Activated T-helper 2 cell treated with anti-CD3 and anti-CD28 coated beads, Interferon-gamma antibody, Interleukin-2, Interleukin-4, amounts not matched to agents 10 μg/mL and 5 μg/mL and 100 μg/mL, durations not matched to agents 14 hours and 24 hours and 36 hours (primary cell): ENCODE measurements at places on chromosomes 6 and 20. TPM values are rescaled to one million over a fixed set of nuclear protein-coding genes. Genes with fewer than 3 reads are reported as not detected.

KCNK15 gene
- total RNA-seq, result 0.16 and 0.34 TPM in 2 replicates

SAMD5 gene
- total RNA-seq, result 0.48 and 0.67 TPM in 2 replicates

XKR7 gene
- total RNA-seq, result not detected in 2 replicates

VSX1 gene
- total RNA-seq, result not detected in 2 replicates

ACTL10 gene
- total RNA-seq, result 2.6 and 3.3 TPM in 2 replicates

PRSS35 gene
- not detected in 2 replicates for total RNA-seq

RNF217 gene
- total RNA-seq, result 2.2 and 3.1 TPM in 2 replicates

MPIG6B gene
- total RNA-seq, result not detected in 2 replicates

TFAP2B gene
- total RNA-seq, result not detected in 2 replicates

TXLNB gene
- total RNA-seq, result 0.05 TPM in 1 of 2 replicates, not detected in the other

CST4 gene
- total RNA-seq, result not detected in 2 replicates

PHACTR3 gene
- not detected in 2 replicates for total RNA-seq

DNA sequence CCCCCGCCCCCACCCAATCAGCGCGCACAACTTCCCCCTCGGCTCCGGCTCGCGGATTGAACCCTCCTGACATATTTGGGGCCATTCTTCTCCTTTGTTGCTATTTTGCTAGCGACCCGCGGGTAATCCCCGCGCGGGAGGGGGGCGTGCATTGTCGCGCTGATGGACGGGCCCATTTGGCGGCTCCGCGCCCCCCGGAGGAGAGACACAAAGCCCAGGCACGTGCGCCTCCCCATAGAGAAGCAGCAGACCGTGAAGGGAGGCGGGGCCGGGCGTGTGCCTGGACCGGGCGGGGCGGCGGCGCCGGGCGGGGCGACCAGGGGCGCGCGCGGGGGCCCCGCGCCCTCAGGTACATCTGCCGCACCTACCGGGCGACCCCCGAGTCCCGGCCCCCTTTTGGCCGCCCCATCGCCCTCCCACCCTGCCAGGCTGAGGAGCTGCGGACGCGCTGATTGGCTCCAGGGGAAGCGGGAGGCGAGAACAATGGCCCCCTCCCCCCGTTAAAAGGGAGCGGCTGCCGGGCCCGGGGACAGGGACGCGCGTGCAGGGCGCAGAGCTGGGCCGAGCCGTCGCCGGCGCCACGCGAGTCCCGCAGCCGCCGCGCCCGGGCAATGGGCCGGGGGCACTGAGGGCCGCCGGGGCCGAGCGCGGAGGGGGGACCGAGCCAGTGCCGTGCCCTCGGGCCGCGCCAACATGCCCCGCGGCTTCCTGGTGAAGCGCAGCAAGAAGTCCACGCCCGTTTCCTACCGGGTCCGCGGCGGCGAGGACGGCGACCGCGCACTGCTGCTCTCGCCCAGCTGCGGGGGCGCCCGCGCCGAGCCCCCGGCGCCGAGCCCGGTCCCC is at the start of gene INSM1:
INSM1 (plus strand) TSS at position 530 of the 843 bp plus-strand sequence; CDS start at position 694, 164 bp downstream.
- DNase-seq, result no peak

DNA sequence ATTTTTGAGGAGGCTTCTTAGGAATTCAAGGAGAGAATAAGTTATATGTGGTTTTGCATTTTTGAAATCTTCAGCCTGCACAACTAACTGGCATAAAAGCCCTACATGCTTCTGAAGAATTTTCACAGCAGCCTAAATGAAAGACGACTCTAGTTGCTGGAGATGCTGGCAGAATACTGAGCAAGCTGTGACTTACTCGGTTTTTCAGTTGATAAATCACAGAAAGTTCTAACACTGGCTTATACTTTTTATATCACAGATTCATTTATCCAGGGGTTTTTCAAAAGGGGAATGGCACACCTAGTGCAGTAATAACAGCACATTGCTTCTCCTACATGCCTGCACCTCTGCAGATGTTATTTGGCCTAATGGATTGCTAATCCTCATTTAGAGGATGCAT is 134.6 kb downstream of the IMPG1 start:
- no peak for DNase-seq

DNA sequence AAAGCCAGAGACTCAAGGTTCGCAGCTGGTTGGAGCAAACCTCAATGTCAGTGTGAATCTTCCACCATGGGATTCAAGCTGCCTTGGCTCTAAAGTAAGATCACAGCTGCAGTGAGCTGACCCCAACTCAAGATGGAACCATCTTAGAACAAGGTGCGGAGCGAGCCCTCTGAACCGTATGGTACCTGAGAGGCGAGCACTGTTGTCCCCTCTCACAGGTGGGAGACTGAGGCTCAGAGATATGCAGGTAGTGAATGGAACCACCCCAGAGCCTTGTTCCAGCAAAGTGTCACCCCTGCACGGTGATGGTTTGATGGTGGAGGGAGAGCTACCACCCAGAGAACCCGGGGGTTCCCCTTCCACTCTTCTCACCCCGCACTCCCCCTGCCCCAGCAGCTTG is 52.5 kb downstream of the BMP7 start:
- no peak for DNase-seq

- DNase-seq, result no peak
Observed at GRCh38 chr6:113813142-113813541, 44.0 kb upstream of the MARCKS start.

DNA sequence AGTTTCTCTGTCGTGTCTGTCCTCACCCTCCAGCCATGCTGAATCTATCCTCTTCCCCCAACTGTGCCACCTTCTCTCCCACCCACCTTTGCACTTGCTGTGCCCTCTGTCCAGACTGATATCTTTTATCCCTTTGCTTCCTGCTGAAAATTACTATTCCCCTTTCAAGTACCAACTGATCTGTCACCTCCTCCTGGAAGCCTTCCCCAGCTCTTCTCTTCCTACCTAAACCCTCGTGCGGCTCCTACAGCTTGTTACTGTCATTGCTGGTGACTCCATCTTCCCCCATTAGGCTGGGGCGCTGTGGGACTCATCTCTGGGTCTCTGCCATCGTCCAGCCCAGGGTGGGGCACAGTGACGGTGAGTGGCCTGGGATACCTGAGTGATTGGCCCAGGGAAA is 1.1 kb downstream of the BPIFB6 start:
- DNase-seq, result no peak

DNA sequence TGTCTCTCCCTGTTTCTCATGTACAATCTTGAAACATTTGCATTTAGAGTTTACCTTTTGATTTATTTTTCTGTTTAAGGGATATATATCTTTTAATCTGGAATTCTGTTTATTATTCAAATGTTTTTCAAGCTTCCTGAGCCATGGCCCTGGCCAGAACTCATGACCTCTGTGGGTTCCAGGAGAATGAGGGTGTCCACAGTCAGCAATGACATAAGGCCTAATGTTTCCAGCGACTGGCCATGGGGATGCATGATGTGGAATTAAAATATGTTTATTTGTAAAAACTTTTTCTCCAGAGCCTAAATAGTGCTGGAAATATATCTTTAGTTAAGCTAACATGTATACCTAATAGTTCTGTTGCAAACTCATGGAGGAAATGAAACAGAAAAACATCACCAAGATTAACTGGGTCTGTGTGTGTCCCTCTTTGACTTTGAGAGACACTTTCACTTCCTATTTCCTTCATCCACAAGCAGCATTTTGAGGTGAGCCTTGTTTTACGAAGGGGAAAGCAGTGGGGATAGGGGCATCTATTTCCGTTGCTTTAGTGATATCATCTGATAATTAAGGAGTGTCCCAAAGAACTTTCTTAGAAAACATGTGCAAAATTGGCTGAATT is 87.6 kb downstream of the SMOC2 start:
- no peak for DNase-seq

GRCh38 chr6:47789553-47789952 is 7.7 kb downstream of the OPN5 start:
- DNase-seq, result no peak

DNA sequence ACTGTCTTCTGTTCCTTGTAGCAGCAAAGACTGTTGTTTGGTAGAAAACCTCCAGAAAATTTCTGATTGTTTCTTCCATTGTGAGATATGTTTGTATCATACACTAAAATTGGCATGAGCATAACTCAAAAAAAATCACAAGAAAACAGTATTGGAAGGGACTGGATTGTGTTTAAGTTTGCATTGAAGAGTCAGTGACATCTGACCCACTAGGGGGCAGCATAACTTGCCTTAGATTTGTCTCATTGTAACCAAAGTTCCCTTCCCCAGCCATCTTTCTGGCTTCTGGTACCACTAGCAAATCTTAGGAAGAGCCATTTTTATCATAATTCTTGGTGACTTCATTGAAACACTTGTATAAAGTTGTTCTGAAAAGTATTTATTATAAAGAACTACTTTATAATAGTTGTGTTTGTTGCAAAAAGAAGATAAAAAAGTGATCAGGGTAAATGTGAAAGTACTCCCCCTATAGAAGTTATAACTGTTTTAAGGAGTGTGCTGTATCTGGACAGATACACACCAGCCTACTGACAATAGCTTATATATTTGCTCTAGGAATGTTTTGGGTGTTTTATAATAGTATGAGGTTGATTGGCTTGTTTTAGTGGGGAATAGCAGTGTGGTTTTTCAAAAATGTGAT is 7.7 kb downstream of the CSTF1 start:
- no peak for DNase-seq

GRCh38 chr20:25076731-25077609 is 5.0 kb downstream of the VSX1 start:
- no peak for DNase-seq

GRCh38 chr6:159969921-159970320 is 1.0 kb downstream of the IGF2R start:
- DNase-seq, result no peak

- no peak for DNase-seq
Observed at GRCh38 chr6:21103626-21104224, 489.8 kb upstream of the SOX4 start.

DNA sequence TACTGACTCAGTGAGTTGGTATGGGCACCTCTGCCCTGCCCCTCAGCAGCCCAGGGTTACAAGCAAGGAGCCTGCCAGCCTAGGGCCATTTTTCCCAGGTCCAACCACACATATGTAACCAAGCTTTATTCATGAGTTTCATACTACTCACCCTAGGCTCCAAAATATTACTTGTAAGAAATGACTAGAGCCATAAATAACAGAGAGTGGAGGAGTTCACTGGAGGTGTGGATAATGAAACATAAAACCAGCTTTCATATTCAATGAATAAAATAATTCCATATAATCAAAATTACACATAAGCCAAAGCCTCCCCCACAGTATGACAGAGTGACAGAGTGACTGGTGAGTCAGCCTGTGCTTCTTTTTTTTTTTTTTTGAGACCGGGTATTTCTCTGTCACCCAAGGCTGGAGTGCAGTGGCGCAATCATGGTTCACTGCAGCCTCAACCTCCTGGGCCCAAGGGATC is 229.8 kb upstream of the SASH1 start:
- DNase-seq, result no peak

- DNase-seq, result no peak
Observed at GRCh38 chr20:37907677-37908401, 4.9 kb downstream of the VSTM2L start.

DNA sequence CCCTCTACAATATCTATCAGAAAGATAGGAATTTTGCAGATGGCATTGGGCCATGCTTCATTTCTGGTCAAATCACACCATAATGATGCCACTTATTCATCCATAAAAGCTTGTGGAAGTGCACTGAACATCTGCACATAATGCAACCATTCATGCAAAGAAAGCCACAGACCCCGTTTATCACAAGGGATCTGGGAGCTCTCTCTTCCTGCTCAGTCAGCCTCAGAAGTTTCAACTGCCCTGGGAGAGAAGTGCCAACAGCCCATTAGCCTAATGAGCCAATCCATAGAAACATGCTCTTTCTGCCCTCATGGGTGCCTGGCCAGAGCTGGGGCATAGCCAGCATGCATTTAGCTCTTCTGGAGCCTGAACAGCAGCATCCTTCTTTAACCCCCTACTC is 85.8 kb downstream of the SLC35F1 start:
- no peak for DNase-seq

GRCh38 chr20:51064137-51064536 is 41.2 kb upstream of the KCNG1 start:
- no peak for DNase-seq

DNA sequence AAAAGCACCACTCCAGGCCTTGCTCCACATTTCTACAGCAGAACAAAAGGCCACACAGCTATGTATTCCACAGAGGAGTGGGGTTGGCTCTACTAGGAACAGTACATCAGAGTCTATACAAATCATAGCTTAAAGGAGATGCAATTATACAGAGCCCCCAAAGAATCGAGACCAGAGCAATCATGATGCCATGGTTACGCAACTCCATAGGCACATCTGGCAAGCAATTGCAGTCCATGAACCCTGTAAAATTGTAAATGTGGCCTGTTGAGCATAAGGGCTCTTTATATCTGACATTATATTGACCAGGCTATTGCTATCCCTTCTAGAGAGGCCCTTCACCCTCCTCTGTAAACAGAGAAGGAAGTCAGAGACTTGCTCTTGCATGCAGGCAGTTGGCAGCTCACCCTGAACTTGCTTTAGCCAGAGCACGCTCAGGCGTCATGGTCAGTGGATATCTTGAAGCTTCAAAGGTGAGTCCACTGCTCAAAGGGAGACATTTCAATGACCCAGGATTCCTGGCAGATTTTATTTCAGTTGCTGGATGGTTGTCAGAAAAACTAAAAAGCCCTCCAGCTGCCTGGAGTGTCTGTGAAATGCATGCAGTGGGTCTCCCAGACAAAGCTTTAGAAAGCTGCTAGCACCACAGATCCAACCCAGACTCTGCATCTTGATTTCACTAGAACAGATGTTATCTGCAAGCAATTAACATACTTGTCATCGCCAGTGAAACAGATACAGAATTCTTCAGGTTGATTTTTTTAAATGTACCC is 357.2 kb downstream of the CENPW start:
- no peak for DNase-seq

DNA sequence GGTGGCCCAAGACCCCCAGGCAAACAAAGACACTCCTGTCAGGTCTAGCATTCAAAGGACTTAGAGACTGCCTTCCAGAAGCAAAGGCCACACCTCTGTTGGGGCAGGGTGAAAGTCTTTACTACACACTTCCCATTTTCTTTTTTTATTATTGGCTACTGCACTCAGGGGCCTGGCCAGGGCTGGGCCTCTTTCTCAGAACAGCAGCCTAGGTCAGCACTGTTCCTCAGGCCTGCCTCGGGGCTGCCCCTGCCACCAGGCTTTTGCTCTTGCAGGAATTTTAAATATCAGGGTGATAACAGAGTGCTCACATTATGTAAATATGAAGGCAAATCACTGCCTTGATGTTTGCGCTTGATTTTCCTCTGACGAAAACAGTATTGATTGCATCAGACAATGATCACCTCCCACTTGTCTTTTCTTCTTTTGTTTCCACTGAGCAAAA is 18.5 kb downstream of the GSTA4 start:
- no peak for DNase-seq

DNA sequence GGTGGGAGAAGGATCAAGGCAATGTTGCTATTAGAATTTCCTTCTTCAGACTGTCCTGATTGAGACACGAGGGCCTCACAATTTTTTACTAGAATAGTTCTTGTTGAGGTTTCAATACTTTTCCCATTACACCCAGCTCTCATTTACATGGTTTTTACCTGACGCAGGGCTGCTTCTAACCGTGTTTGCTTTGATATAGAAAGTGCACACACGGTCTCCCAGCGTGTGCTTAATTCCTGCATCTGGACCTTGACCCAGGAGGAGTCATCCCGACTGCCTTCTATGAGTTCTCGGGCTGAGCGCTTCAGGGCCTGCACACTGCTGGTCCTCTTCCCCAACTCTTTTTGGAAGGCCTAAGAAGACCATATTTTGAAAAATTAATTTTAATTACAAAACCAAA is 160.2 kb downstream of the DST start:
- no peak for DNase-seq

- no peak for DNase-seq
Observed at GRCh38 chr20:479487-479886, 17.2 kb upstream of the TBC1D20 start.

- DNase-seq, result no peak
Observed at GRCh38 chr6:4029687-4030086, 49.2 kb downstream of the FAM217A start.

GRCh38 chr6:26594730-26595632 is 1.8 kb upstream of the ABT1 start:
- no peak for DNase-seq

GRCh38 chr6:80366714-80367113 is 260.2 kb downstream of the BCKDHB start:
- DNase-seq, result no peak
